Panc1 (cell line): ENCODE measurements at places on chromosomes 4 and X.

DNA sequence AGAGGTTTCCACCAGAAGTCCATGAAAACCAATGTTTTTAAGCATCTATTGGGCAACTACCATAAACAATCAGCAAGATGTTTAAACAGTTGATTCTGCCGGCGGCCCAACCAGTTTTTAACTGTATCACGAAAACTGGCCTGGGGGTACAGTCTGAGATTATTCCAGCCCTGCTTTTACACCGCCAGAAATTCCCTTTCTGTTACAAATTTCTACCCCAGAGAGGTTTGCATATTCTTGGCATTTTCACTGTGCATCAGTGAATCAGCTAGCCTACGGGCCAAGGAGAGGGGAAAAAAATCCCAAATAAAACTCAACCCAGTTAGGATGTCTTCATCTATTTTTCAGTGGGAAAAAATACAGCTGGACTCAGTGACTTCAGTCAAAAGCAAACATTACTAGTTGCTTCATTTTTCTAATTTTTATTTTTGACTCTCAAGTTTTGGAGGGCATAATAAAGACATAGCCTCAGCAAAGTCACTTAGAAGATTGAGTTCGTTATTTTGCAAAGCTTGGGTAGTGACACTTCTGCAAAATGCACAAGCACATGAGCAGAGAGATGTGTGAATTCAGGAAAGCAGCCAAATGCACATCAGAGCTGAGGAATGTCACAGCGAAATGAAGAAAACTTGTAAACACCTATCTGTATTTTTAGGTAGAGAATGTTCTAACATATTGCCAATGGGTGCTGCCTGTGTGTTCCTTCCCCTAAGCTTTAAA lies 167.8 kb upstream of the GK2 start:
- no peak overlapping the region for H3K4me3 ChIP-seq
- no peak for DNase-seq
- H3K27me3 ChIP-seq = no peaks in the 10 kb centered on the region
- no peaks in the 10 kb centered on the region for H3K4me1 ChIP-seq

DNA sequence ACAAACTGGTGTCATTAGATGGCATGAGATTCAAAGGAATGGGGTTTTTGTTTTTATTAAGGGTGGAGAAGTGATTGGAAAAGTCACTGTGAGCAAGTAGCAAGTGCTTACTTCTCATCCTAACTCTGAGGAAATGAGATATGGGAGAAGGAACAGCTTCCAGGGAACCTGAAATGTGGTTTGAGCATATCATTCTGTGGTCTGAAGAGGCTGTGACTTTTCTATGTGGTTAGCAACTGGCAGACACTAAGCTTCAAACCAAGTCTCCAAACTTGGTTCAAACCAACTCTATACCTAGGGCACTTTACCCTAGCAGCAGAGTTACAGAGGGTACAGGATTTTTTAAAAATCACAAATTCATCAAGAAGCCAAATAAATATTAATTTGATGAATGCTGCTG lies 58.2 kb downstream of the DCLK2 start:
- no peaks in the 10 kb centered on the region; the same call in 1 of the 2 replicates for H3K36me3 ChIP-seq
- H3K27me3 ChIP-seq = no peaks in the 10 kb centered on the region
- peaks cover 14% of the 10 kb centered on the region for H3K4me1 ChIP-seq

DNA sequence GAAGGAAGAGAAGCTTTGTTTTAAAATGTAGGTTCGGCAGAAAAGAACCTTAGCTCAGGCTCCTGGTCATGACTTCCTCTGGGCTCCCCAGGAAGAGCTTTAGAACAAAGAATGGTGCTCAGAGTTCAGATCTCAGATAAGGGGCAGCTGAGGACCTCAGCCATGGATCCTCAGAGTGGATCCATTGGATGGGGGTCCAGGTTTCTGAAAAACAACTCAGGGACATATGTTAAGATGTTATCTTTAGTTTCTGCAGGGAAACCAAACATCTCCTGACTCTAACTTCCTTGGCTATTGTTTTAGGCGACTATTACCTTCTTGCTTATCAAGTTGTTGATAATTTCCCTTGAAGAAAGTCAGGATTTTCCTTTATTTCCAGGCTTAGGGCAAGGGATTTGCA lies 5.4 kb downstream of the EVC start:
- H3K27ac ChIP-seq = no peak overlapping the region
- no peak overlapping the region for H3K4me3 ChIP-seq
- H3K27me3 ChIP-seq = no peaks in the 10 kb centered on the region
- H3K36me3 ChIP-seq = no peaks in the 10 kb centered on the region
- H3K4me1 ChIP-seq = peaks cover 5% of the 10 kb centered on the region

DNA sequence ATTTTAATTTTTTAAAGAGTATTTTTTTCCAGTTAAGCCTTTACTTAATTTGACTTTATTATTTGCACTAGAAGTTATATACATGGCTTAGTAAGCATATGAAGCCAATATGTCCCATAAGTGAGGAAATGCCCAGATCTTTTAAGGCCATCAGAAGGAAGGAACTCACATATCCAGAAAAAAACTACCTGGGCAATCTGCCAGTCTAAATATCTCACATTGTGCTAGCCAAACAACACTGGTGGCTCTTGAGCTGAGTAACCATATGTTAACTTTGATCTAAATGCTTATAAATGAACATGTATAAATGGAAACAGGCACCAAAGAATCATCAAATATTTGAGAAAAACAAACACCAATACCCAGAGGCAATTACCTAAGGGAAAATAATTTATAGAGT lies 138.6 kb upstream of the APOOL start:
- no peaks in the 10 kb centered on the region for H3K27me3 ChIP-seq
- no peaks in the 10 kb centered on the region for H3K4me1 ChIP-seq
- DNase-seq = no peak
- no peaks in the 10 kb centered on the region for H3K36me3 ChIP-seq
- no peak overlapping the region for H3K27ac ChIP-seq
- H3K4me3 ChIP-seq = no peak overlapping the region

DNA sequence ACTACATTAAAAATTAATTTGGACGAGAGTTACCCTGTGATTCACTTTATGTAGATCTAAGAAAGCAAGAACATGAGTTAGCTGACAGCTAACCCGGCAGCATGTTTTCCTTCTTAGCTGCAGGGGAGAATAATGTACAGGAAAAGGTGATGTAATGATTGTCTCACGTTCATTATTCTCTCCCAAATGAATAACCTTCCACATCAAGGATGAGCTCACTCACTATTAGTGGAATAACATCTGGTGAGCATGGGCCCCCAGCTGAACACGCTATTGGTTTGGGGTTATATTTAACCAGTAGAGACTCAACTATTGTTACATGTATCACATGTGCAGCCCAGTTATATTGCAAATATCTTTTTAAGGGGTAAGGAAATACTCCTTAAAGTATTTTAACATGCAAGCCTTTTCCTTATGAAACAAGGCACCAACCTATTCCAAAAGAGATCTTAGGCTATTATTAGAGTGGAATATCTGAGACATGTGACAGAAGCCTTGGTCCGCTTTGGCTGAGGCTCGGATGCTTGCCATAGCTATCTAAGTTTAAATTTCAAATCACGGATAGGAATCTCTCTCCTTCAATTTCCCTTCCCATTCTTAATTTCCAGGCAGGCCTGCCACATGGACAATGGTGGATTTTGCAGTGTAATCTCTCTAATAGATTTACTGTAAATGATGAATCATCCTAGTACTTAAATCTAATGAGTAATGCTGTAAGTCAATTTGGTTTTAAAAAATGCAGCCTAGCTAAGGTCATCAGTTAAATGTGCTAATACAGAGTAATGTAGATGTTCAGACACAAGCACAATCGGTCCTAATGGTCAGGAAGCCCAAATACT lies 99.0 kb upstream of the OTUD4 start:
- H3K36me3 ChIP-seq = no peaks in the 10 kb centered on the region
- no peaks in the 10 kb centered on the region for H3K4me1 ChIP-seq
- H3K27me3 ChIP-seq = no peaks in the 10 kb centered on the region
- H3K27ac ChIP-seq = no peak overlapping the region
- H3K4me3 ChIP-seq = no peak overlapping the region

GRCh38 chr4:149836546-149836945 lies 20.9 kb upstream of the IQCM start:
- no peaks in the 10 kb centered on the region for H3K36me3 ChIP-seq
- no peaks in the 10 kb centered on the region for H3K27me3 ChIP-seq
- DNase-seq = no peak
- no peak overlapping the region for H3K27ac ChIP-seq
- H3K4me3 ChIP-seq = no peak overlapping the region
- H3K4me1 ChIP-seq = no peaks in the 10 kb centered on the region

- no peaks in the 10 kb centered on the region for H3K36me3 ChIP-seq
- no peaks in the 10 kb centered on the region for H3K27me3 ChIP-seq
- no peak for DNase-seq
- peaks cover 32% of the 10 kb centered on the region; the same call in 1 of the 2 replicates for H3K4me1 ChIP-seq
- no peak overlapping the region; the same call in 1 of the 2 replicates for H3K4me3 ChIP-seq
Observed at GRCh38 chr4:85826060-85826678, 351.2 kb downstream of the ARHGAP24 start.

- H3K27me3 ChIP-seq = no peaks in the 10 kb centered on the region
- H3K4me1 ChIP-seq = no peaks in the 10 kb centered on the region
- DNase-seq = peak; percentile 17
- H3K27ac ChIP-seq = peak overlapping the region; percentile 49; the same call in 1 of the 2 replicates
- H3K4me3 ChIP-seq = peak overlapping the region; percentile 52
- no peaks in the 10 kb centered on the region for H3K36me3 ChIP-seq
Observed at GRCh38 chrX:47366041-47366722, 4.2 kb upstream of the ZNF157 start.

DNA sequence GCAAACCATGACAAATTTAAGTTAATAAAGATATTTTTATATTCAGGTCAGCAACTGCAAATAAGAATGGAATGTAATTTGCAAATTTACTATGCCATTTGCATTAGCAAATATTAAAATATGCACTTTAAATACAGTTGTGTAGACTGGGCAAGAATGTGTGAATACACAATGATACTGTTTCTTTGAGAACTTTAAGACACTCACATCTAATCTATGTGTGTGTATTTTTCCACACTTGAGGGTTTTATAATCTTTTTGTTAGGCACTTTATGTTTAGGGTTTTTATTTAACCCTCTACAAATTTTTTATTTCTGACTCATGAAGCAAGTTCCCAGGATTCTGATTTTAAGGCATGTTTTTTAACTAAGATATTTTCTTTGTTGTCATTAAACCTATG lies 23.9 kb upstream of the NDNF start:
- no peaks in the 10 kb centered on the region for H3K36me3 ChIP-seq
- no peak for DNase-seq

DNA sequence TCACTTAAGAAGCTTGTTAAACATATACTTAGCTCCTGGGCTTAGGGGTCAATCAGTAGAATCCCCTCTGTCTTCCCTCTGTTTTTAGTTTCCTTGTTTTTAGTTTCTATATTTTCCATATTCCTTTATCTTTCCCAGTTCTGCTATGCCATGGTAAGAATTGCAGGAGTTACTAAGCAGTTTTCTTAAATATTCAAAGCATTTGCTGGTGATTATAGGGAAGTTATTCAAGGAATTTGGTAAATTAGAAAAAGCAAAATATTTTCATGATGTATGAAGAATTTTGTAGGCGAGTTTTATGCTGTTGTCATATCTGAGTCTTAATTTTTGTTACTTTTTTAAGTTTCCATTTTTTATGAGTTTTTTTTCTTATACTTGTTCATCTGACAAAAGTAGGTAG lies 91.6 kb upstream of the NUDT6 start:
- H3K36me3 ChIP-seq = no peaks in the 10 kb centered on the region
- no peak for DNase-seq
- no peak overlapping the region for H3K4me3 ChIP-seq
- no peak overlapping the region for H3K27ac ChIP-seq

DNA sequence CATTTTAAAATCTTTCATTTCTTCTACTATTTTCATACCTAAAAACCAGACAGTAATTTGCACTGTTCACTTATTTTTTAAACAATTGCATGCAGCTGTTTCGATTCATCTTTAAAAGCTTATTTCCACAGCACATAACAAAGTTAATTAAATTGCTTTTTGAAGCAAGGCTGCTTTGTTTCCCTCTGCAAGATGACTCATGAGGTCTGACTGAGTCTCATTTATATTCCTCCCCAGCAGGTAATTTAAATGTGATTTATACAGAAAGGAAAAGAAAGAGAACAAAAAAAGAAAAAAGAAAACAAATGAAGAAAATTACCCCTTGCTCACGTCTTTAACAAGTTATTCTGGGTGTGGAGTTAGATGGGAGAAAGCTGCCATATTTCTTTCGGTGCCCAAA lies 22.8 kb downstream of the VMA21 start:
- no peak overlapping the region for H3K4me3 ChIP-seq
- H3K27ac ChIP-seq = no peak overlapping the region
- no peaks in the 10 kb centered on the region for H3K36me3 ChIP-seq
- DNase-seq = no peak

GRCh38 chr4:89657931-89658700 lies 178.8 kb downstream of the SNCA start:
- H3K4me3 ChIP-seq = no peak overlapping the region
- no peak overlapping the region for H3K27ac ChIP-seq
- H3K4me1 ChIP-seq = no peaks in the 10 kb centered on the region
- DNase-seq = no peak
- H3K36me3 ChIP-seq = no peaks in the 10 kb centered on the region

DNA sequence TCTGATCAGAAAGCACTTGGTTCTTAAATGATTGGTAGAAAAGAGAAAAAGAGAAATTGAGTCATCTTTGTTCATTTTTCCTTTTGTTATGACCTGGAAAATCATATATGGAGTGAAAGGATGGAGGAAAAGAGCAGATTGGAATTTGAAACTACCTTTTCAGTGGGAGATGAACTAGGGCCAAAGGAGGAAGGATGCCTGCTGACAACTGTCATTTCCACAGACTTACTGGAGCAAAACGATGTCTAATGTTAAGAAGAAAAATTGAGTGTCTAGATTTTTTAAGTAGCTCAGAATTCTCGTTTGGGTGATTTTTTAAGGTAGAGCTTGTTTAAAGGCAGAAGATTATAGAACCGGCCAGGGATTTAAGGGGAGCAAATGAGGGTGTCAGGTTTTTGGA lies 144.6 kb upstream of the KCNIP4 start:
- no peak overlapping the region for H3K4me3 ChIP-seq
- H3K4me1 ChIP-seq = no peaks in the 10 kb centered on the region
- no peaks in the 10 kb centered on the region for H3K27me3 ChIP-seq
- no peak for DNase-seq
- H3K36me3 ChIP-seq = no peaks in the 10 kb centered on the region

GRCh38 chrX:121122332-121122731 lies 74.9 kb downstream of the GLUD2 start:
- no peaks in the 10 kb centered on the region for H3K36me3 ChIP-seq
- no peaks in the 10 kb centered on the region for H3K4me1 ChIP-seq
- DNase-seq = no peak
- H3K27ac ChIP-seq = no peak overlapping the region

DNA sequence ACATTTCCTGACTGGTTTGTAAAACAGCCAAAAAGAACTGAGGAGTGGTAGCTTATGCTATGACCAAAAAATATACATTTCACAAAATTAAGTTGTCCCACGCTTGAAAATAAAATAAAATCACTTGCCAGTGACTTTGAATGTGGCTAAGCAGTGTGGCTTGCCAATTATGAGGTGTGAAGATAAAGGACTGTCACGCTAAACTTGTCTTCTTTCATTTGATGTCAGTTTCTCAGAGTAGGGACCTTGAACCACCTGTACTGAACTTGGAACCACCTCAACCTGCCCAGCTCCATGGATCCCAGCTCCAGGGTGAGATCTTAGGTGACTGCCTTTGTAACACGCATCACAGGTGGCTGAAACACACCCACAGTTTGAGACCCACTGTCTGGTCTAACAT lies 113.7 kb upstream of the TBL1X start:
- no peak overlapping the region for H3K27ac ChIP-seq
- no peak overlapping the region for H3K4me3 ChIP-seq
- H3K27me3 ChIP-seq = no peaks in the 10 kb centered on the region
- DNase-seq = no peak
- no peaks in the 10 kb centered on the region for H3K36me3 ChIP-seq
